NCI-H1105 treated with DMSO at 0.1 percent for 48 hours (cell line): ENCODE measurements at places on chromosomes 2 and 18.

GRCh38 chr18:24054130-24054529 lies 39.6 kb downstream of the TTC39C start:
- DNase-seq, result no peak

DNA sequence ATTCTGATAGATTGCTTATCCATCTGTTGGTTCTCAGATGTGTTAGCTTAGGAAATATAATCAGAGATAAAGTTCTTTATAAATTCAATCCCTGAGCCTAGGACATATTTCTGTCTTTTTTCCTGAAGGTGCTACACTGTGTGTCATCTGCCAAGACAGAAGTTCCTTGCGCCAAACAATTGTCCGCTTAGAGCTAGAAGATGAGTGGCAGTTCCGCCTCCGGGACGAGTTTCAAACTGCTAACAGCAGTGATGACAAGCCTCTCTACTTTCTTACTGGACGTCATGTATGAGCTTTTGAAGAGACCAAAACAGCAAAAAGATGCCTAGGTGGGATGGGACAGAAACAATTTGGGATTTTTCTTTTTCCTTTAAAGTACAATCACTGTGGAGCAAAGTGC lies 78.0 kb downstream of the ESCO1 start:
- DNase-seq, result no peak

- DNase-seq, result no peak
Measured at GRCh38 chr2:102114851-102115497, 27.6 kb upstream of the IL1R1 start.

GRCh38 chr18:6595666-6596065 lies 133.8 kb upstream of the ARHGAP28 start:
- DNase-seq, result no peak

- no peak for DNase-seq
Measured at GRCh38 chr18:52615943-52616342, 275.9 kb downstream of the DCC start.

GRCh38 chr2:206713746-206714145 lies 4.5 kb downstream of the DYTN start:
- no peak for DNase-seq

GRCh38 chr2:223674998-223675609 lies 72.9 kb upstream of the SCG2 start:
- no peak for DNase-seq

GRCh38 chr18:23881778-23882177 lies 132.8 kb upstream of the TTC39C start:
- DNase-seq, result peak; percentile 82

DNA sequence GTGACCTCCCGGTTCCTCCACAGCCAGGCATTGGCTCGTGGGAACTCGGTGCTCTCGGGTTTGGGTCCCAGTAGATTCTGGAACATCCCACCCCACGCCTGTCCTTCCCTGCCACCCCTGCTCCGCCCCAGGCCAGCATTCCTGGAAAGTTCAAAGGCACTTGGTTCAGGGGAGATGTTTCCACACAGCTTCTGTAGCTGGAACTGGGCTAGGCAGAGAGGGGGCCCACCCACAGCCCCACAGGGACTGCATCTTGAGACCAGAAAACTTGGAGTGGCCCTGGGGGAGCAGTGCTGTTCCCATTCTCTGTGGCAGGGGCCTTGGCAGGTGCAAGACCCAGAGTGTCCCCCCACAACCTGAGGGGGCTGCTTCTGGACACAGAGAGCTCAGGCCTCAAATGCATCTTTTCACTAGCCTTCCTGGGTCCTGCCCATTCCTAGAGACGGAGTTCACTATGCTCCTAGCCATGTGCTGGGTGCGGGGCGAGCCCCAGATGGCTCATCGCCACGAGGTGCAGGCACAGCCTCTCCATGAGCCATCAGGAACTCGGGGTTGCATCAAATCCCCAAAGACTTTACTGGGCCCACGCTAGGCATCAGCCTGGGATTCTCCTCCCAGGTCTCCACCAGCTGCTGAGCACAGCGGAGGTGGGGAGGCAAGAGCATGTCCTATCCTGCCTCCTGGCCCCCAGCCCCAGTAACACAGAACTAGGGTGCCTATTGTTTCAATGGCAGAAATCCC lies 68.7 kb downstream of the ZFP36L2 start:
- DNase-seq, result no peak

GRCh38 chr2:75705921-75706320 lies 4.8 kb downstream of the GCFC2 start:
- DNase-seq, result no peak

DNA sequence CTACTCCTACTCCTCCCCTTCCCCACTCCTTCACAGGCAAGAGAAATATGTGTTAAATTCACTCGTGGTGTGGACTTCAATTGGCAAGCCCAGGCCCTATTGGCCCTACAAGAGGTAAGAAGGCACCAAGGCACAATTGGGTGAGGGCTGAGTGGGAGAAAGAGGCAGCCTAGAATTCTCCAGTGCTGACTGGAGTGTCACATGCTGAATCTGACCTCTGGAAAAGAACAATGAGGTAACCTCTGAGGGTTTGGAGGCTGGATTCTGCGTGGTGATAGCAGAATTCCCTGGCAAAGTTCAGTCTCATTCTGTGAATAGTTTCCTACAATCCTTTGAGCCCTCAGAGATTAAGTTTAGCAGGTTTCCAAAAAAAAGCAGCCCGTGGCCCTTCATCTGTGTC lies 6.9 kb downstream of the CENPA start:
- no peak for DNase-seq

DNA sequence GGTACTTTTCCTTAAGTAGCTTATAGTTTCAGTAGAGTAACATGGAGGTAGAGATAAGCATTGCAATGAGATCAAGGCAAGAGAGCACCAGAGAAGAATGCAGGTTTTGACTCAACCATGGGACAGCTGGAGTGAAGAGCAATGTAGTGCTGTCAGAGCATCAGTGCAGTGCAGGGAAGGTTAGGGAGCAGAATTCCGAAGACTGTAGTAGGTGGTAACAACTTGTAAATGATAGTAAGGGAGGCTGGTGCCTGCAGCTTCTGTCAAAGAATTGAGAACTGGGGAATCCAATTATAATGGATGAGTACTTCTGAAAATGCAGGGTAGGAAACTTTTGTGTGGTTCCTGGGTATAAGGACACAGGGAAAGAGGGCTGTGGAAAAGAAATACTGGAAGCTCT lies 183.2 kb downstream of the KCNS3 start:
- no peak for DNase-seq

GRCh38 chr2:177772529-177772928 lies 300.0 kb downstream of the PDE11A start:
- peak; percentile 2 for DNase-seq

GRCh38 chr2:124805060-124805459 lies 780.0 kb downstream of the CNTNAP5 start:
- no peak for DNase-seq

DNA sequence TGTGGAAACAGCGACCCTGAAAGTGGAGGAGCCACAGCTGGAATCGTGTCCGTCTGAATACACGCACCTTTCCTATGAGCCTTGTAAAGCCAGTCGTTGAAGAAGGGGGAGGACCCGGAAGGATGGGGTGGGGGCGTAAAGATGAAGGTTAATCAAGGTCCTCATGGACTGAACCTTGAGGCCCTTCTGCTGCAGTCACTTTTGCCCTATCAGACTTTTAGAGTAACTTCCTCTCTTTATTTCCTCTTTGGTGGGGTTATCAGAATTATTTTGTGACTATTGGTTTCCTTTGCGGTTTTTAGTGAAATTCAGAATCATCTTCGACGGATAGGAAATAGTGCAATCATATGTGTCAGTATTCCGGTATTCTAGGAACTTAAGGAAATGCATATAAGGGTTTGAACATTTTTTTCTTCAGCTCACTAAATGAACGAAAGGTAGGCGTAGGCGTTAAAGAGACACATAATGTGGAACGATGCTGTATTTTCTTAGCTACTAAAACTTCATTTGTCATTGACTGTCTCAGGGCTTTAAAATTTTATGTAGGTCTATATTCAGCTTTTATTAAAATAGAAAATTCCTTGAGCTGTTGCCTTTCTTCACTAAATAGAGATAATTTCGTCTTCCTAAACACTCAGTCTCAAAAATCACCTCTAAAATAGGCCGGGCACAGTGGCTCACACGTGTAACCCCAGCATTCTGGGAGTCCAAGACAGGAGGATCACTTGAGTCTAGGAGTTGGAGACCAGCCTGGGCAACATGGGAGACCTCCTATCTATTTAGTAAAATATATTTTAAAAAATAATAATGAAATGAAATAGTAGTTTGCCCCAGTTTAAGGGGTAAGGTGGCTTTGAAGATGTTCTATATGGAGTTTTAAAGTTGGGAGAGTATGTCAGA lies 1.4 kb upstream of the YES1 start:
- DNase-seq, result no peak

- no peak for DNase-seq
Measured at GRCh38 chr2:197322724-197323720, 12.4 kb upstream of the ANKRD44 start.

DNA sequence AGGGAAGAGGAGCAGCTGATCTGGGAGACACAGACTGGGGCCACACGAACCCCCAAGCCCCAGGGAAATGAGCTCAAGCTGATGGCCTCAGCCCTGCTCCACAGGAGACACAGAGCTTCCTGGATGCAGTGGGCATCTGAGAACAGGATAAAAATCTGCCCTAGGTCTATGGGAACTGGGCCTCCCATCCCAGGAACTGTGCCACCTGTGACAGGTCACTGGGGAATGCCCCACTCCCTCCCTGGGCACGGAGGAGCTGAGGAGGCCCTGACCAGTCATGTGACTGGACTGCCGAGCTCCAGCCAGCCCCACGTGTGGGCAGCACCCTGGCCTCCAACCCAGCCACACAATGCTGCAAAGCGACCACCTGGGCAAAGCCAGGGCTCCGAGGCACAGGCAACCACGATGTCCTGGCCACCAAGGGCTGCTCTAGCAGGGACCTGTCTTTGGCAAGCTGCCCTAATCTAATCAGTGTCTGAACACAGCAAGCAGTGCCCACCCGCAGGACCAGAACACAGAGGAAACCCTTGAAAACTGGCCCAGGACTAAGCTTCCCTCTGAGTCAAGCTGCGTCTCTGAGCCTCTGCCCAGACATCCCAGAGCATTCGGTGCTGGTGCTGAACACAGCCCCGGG lies 57.8 kb upstream of the ID2 start:
- DNase-seq, result peak; percentile 1

DNA sequence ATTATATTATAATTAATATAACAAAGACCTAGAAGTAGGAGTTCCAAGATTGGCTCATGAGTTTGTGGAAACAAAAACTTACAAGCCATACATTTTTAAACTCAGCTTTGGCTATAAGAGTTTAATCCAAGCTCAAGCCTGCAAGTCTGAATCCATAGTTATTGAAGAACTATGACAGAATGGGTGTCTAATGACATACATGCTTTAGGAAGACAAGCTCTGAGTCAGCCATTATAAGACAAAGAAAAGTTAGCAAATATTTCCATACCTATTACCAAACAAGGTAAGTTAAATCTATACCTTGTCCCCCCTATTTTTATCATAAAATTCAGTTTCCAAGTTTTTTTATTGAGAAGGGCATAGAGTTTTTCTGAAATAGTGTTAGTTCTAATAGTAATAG lies 95.6 kb downstream of the POLR1A start:
- DNase-seq, result no peak

DNA sequence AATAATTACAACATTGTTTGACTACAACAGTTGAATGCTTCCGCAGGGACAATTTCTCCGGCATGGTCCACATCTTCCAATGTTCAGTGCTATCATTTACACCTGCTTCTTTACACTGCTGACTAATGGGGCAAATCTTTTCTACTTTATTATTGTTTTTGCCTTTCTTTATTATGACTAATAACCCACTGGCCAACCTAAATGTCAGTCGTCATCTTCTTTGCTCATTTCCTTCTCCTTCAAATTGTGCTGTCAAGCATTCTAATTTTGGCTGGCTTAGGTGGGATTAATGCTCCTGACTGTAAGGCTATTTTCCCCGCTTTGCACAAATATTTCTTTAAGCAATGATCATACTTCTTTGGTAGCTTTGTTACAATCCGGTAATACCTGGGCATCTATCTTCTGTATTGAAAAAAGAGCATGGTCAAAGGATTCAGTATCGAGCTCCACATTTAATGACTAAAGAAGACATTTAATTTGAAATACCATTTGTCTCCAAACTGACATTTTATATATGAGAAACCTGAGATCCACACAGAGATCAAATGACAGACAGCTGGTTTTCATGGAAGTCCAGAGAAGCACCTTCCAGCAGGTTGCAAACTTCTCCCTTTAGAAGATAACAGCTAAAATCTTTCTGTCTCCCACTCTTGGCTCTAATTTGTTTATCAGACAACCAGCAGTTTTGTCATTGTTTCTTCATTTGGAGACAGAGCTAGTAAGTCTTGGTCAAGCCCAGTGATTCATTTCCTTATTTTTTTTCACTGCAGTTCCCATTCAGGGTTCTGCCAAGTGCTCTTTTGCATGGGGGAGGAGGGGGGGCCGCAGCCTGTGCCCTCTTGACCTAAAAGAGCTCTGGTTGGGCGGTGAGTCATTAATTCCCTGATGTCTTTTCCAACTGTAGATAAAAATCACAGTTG lies 132.9 kb downstream of the SOCS6 start:
- peak; percentile 49 for DNase-seq

- no peak for DNase-seq
Measured at GRCh38 chr2:85277416-85278158, 50.2 kb downstream of the TGOLN2 start.

GRCh38 chr2:23135481-23136100 lies 249.4 kb upstream of the KLHL29 start:
- DNase-seq, result no peak

DNA sequence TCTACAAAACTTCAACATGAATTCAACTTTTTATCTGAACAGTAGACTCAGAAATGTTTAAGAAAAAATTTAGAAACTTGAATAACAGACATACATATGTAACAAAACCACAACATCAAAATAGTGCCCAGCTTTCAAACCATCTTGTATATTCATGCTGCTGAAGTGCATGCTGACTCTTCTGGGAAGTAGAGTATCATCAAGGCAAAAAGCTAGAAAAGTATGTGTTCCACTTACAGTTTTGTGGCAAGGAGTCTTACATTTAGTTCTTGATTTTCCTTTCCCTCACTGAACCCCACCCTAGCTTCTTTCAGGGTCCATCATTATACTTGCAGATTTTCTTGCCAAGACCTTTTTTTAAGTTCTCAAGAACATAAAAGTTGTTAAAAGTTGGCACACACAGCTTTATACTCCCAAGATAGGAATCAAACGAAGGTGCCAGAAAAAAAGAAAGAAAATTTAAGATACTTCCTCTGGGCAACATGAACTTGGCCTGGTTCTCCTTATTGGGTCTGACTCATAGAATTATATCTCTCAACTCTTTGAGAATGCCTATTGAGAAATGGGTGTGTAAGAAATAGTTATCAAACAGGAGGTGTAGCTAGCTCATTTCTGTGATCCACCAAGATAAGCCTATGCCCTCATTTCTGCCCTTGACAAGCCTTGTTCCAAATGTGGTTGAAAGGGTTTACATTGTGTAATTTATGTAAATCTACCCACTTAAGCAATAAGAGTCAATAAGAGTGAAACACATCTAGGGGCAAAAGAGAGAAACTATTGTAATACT lies 667.6 kb upstream of the ACVR2A start:
- no peak for DNase-seq
